Lower leg skin (tissue), 4 donors: ENCODE measurements at places on chromosomes 6 and 20.

GRCh38 chr6:40880906-40881305, 158.1 kb downstream of the UNC5CL start:
- DNase-seq: no peak

DNA sequence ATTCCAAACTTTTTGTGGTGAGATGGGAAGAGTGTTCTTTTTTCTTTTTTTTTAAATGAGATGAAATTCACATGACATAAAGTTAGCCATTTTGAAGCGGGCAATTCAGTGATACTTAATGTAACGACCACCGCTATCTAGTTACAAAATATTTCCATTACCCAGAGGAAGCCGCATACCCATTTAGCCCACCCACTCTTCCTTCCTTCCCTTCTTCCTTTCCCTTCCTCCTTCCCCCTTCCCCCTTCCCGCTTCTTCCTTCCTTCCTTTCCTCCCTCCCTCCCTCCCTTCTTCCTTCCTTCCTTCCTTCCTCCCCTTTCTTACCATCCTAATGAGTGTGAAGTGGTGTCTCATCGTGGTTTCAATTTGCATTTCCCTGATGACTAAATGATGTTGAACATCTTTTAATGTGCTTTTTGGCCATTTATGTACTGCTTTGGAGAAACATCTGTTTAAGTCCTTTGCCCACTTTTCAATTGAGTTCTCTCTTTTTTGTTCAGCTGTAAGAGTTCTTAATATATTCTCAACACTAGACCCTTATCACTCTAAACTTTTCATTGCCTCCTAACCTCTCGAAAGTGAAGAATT, 371.1 kb downstream of the FARS2 start:
- no peak for DNase-seq

DNA sequence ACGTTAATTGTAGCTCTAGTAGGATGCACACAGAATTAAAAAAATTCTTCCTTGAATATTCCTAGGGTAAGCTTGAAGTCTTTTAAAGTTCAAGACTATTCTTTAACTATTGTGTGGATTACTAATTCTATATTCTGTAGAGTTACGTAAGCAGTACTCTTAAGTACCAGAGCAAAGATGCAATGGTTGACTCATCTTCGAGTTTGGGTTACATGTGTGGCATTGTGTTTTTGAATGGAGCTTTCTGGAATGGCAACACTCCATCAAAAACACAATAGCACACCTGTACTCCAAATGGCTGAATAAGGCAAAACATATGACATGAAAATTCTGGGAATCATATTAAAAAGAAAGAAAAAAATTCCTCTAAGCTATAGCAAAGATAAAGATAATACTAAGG, 33.5 kb upstream of the CEP162 start:
- no peak for DNase-seq

DNA sequence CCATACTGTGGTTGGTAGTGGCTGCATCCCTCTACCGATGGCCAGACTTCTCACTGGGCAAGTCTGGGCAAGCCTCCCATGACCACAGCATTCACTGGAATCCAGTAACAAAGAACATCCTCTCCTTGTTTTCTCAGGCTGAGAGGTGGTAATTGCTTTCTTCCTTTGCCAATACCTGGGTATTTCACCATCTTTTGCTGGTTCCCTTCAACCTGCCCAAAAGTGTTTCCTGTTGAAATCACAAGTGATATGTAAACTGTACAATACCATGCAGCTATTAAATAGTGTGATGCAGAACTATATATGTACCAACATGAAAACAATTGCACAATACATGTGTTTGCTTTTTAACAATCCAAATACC, at the start of gene PTCHD4:
Gene PTCHD4, minus strand, starts transcription at position 55 of the 364 bp plus-strand sequence. CDS start 42,240 bp downstream, outside the sequence.
- no peak for DNase-seq

DNA sequence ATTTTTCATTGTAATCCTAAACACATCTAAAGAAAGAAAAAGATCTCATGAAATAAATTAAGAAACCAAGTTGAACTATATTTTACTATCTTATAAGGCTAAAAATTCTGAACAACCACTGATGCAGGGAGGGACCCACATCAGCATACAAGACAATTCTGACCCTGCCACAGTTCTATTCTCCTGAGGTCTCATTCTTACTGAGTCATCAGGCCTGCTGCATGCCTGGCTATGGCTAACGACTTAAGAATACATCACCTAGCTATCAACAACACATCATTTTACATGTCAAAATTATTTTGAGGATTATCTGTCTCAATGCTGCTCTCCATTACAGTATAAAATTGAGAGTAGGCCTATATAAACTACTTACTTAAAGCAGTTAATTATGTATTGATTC, 52.9 kb downstream of the FBXL4 start:
- DNase-seq: no peak

DNA sequence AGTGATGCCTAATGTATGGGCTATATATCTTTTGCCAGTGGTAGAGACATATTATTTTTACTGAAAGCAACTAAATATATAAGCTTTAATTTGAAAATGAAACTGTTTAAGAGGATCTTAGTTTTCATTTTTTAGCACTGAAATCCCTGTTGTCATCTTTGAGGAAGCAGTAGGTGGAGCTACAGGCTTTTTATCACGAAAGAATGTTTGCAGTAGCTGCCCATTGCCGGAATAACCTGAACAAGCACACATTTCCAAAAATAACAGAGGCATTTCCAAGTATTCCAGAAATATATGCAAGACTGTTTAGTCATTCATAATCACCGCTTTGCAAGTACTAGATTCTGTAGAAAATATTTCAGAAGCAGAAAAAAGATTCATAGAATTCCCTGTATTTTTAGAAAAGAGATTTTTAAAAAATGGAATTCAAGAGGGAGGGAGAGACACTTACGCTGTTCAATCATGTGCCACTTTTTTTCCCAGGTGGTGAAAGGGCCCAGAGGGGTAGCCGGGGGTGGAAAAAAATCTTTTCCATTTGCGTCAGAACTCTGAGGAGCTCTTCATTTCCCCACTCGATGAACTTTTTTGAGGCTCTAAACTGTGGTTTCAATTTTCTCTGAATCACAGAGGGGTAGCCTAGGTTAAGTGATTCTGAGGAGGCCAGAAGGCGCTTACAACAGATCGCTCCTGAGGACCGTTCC, 142.5 kb upstream of the FERMT1 start:
- DNase-seq: no peak
